ENCODE measurements at places on chromosomes 3 and 15. TPM values are rescaled to one million over a fixed set of nuclear protein-coding genes. Genes with fewer than 3 reads are reported as not detected.
A peak's percentile ranks its signal among the peaks of the same experiment; 100 is the strongest.

DNA sequence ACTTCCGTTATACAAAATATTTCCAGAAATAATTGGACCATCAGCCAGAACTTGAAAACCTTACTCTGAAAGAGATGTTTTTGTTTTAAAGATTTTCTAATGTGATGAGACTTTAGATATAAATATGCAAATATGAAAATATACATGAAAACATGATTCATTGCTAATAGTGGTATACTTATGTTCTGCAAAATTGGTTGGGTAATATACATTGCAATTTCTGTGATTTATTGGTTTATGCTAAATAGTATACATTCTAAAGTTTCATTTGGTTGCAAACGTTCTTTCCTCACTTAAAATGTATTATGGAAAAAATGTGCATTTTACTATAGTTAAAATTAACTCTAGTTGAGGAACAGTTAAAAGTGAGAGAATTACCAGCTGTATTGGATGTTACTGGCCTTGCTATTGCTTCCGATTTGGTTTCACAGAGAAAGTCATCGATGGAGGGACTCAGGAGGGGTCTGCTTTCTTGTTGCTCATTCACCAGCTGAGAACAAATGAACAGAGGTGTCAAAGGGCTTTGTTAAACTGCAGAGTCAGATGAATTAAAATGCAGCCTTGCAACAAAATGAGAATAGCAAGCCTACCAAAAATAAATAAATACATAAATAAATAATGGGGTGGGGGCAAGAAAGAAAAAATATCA lies 149.3 kb downstream of the PEX5L start:
- H3K27ac ChIP-seq: no peak overlapping the region
- H3K27me3 ChIP-seq: no peaks in the 10 kb centered on the region
- H3K4me3 ChIP-seq: no peak overlapping the region
- peaks cover 2% of the 10 kb centered on the region for H3K4me1 ChIP-seq
- DNase-seq: no peak

GRCh38 chr3:79684041-79684440 lies 83.8 kb downstream of the ROBO1 start:
- no peak overlapping the region for H3K4me3 ChIP-seq
- DNase-seq: no peak
- H3K27ac ChIP-seq: no peak overlapping the region
- H3K36me3 ChIP-seq: no peaks in the 10 kb centered on the region
- H3K4me1 ChIP-seq: no peaks in the 10 kb centered on the region

KNL1 gene
- 62.2 TPM for total RNA-seq

ZIC4 gene
- total RNA-seq: not detected

DNA sequence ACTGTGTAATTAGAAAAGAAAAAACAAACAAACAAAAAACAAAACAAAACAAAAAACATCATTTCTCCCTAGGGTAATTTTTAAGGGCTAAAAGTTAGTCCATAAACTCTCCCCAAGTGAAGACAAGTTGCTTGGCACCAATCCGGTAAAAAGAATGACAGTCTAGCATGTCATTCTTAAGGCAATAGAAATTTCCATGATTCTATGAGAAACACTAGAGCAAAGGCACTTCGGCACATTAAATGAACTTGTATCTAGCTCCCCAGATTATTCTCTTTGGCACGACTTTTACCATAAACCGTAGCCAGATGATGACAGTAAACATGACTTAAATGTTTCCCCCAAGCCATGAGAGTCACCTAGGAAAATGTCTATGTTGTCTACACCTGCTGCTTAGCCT lies 10.1 kb downstream of the COL8A1 start:
- peaks cover 11% of the 10 kb centered on the region for H3K27me3 ChIP-seq
- H3K4me3 ChIP-seq: no peak overlapping the region
- no peaks in the 10 kb centered on the region for H3K36me3 ChIP-seq
- H3K4me1 ChIP-seq: no peaks in the 10 kb centered on the region

- H3K27me3 ChIP-seq: no peaks in the 10 kb centered on the region
- no peak overlapping the region for H3K27ac ChIP-seq
- H3K36me3 ChIP-seq: no peaks in the 10 kb centered on the region
- H3K4me3 ChIP-seq: no peak overlapping the region
- no peak for DNase-seq
These were observed 43.8 kb downstream of the IL5RA start for GRCh38 chr3:3066378-3066777.

GRCh38 chr3:25038922-25039321 lies 389.1 kb upstream of the RARB start:
- H3K4me3 ChIP-seq: no peak overlapping the region
- H3K36me3 ChIP-seq: no peaks in the 10 kb centered on the region
- DNase-seq: no peak
- no peak overlapping the region for H3K27ac ChIP-seq
- no peaks in the 10 kb centered on the region for H3K4me1 ChIP-seq

IMPDH2 gene
- 159 TPM for total RNA-seq

KBTBD8 gene
- 8.3 TPM for total RNA-seq

DNA sequence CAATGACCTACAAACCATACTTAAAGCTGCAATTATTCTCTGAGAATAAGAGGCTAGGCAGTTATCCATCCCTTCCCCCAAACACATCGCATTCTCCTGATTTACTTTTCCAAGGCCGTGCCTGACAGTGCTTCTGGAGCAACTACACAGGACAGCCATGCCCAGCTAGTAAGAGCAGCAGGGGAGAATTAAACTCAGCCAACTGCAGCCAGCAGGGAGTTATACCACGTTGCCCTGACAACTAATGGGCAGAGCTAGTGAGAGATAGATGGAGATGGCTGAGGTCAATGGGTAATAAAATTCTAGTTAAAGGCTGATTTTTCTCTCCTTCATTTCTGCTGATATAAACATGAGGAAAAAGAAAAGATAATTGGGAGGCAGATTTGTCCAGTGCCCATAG lies 193.8 kb upstream of the PPP2R3A start:
- H3K4me3 ChIP-seq: no peak overlapping the region
- H3K27me3 ChIP-seq: no peaks in the 10 kb centered on the region
- DNase-seq: no peak
- no peaks in the 10 kb centered on the region for H3K36me3 ChIP-seq

DNA sequence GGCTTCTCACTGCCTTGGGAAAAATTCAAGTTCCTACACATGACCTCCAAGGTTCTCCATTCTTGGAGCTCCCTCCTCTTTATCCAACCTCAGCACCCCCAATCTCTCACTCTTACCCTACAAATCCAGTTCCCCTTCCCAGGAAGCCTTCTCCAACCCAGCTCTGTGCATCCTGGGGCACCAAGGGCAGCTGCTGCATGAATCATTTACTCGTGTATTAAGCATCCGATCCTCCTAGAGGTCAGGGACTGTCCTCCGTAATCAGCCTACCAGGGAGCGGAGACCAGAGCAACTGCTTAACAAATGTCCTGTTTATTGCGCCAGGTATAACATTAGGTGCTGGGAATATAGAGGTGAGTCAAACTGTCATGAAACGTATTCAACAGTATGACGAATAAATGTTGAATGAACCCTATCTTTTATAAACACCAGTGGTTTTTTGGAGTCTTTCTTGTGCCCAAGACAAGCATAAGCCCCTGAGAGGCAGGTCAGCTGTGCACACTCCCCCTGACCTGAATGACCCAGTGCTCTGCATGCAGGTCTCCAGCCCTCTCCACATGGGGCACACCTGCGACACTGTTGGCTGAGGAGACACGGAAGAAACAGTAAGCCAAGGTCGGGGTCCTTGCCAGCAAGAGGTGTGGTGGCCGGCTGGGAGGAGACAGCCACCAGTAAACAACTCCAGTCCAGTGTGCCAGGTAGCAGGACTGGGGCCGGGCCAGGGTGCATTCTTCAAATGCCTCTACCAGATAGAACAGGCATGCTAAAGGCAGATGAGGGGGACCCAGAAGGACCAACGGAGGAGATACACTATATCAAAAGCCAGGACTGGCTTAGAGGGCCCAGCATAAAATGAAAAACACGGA lies 27.6 kb downstream of the ANP32A start:
- peaks cover 23% of the 10 kb centered on the region for H3K36me3 ChIP-seq
- H3K27me3 ChIP-seq: no peaks in the 10 kb centered on the region
- H3K4me3 ChIP-seq: no peak overlapping the region

DNA sequence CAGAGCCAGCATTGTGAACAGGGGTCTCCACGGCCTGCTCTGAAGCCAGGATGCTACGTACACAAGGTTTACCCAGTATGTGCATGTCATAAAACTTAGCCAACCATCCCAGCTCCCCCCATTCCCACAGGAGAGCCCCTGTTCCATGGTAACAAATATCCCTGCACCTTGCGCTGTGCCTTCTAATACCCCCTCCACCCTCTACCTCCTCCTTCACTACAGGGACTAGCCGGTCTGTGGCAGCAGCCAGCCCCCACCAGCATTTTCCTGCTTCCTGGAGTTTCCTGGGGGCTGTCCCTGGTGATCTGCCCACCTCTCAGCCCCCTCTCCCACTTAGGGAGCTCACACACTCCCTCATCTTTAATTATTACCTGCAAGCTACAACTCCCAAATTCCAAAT lies 20.4 kb downstream of the ACSBG1 start:
- no peak for DNase-seq
- H3K4me1 ChIP-seq: no peaks in the 10 kb centered on the region
- H3K27me3 ChIP-seq: peaks cover 4% of the 10 kb centered on the region
- H3K27ac ChIP-seq: no peak overlapping the region
- H3K36me3 ChIP-seq: no peaks in the 10 kb centered on the region

DNA sequence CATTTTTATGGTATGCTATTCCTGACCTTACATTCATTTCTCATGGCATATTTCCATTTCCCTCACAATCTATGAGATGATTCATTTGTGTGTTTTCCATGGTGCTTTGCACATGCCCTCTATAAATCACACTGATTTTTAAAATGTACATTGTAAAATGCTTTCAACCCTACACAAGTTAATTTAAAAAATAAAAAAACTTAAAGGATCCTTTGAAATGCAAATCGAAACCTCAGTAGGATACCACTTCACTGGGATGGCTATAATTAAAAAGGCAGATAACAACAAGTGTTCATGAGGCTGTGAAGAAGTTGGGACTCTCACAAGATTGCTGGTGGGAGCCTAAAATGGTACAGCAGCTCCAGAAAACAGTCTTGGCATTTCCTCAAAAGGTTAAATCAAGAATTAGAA lies 83.5 kb downstream of the FMN1 start:
- H3K4me3 ChIP-seq: no peak overlapping the region
- H3K27ac ChIP-seq: no peak overlapping the region
- H3K4me1 ChIP-seq: no peaks in the 10 kb centered on the region
- no peak for DNase-seq
- H3K36me3 ChIP-seq: no peaks in the 10 kb centered on the region
- H3K27me3 ChIP-seq: peaks cover 8% of the 10 kb centered on the region

ROBO1 gene
- total RNA-seq: 0.62 TPM

DNA sequence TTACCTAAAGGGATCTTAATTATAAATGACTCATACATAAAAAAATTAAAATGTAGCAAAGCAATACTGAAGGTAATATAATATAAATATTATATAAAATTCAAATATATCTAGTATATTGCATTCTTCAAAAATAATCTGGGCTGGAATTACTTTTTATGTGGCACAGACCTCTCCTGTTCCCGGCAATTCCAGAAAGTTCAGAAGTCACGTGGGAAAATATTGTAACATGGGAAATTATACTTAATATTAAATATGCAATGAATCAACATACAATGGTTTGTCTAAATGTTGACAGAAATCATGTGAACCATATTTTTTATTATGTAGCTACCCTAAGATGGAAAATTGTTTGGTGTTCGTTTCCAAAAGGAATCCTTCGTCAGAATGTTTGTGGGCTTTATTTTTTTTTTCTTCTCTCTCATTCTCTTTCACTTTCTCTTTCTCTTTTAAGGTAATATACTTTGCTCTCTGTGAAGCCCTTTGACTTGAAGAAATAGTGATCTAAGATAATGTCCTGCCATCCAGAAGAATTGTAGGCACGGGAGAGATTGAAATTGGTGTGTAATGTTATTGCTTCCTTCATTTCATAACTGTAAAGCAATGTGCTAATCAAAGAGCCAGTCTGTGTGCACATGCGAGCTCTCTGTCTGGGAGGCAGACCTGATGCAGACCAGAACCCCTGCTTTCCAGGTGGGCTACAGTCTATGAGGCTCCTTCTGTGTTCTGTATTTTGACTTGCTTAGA lies 559.4 kb downstream of the NR2F2 start:
- H3K27me3 ChIP-seq: no peaks in the 10 kb centered on the region
- peak overlapping the region; percentile 11 for H3K27ac ChIP-seq
- peak overlapping the region; percentile 53 for H3K4me3 ChIP-seq

AP3B2 gene
- 0.08 TPM for total RNA-seq

DNA sequence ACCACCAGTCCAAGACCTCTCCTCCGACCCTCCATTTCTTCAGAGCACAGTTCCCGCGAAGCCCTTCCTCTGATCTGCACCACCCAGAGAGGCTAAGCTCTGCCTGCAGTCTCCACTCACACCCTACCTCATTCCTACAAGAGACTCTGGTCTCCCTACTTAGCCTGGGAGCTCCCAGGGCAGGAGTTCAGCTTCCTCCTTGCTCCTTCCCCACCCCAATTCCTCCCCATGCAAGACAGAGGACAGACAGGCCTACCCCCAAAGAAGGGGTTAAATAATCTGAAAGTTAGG lies 12.6 kb upstream of the VIPR1 start:
- peaks cover 8% of the 10 kb centered on the region for H3K27me3 ChIP-seq
- no peak overlapping the region for H3K4me3 ChIP-seq
- H3K4me1 ChIP-seq: no peaks in the 10 kb centered on the region
- H3K36me3 ChIP-seq: no peaks in the 10 kb centered on the region
- H3K27ac ChIP-seq: no peak overlapping the region

LARP6 gene
- not detected for total RNA-seq

DNA sequence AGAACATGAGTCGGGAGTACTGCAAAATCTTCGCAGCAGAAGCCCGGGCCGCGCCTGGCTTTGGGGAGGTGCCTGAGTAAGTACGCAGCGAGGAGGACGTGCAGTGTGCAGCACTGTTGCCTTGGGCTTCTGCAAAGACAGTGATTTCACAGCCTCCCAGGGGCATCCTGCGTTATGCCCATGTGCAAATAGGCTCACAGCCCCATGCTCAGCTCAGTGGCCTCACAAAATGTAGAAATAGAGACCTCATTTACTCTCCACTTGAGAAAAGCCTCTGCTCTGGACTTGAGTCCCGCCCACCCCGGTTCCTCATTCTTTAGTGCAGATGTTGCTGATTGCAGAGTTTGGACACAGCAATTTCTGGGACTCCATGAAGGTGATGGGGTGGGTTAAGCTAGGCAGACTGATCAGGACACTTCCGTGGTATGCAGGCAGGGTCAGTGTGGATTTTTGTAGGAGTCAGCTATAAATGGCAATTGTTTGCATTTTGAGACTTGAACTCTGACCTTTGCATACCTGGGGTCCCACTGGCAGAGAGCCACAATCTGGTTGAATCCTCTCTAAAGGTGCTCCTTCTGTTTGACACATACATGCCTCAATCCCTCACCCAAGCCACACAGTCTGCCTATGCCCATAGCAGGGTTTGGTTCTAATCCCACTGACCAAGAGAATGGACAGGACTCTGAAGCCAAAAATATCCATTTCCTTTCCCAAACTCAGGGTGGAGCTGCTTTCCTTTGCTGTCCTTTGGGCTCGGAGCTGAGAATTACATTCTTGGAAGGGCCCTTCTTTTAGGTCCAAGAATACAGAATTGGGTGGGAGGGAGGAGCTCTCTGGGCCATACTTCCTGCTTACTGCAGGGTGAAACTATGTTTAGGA lies 20.7 kb upstream of the SLC28A1 start:
- no peaks in the 10 kb centered on the region for H3K36me3 ChIP-seq
- no peak overlapping the region for H3K4me3 ChIP-seq
- no peak overlapping the region for H3K27ac ChIP-seq
- H3K4me1 ChIP-seq: no peaks in the 10 kb centered on the region
- DNase-seq: no peak
- no peaks in the 10 kb centered on the region for H3K27me3 ChIP-seq

GOLGA8N gene
- total RNA-seq: 9.2 TPM

FGF12 gene
- total RNA-seq: not detected

All from activated CD4-positive, alpha-beta T cell treated with anti-CD3 and anti-CD28 coated beads, Interleukin-2, amount 10 ng/mL, durations not matched to agents 7 days and 5 days (primary cell).